ENCODE measurements at places on chromosomes 16 and 17.
A peak's percentile ranks its signal among the peaks of the same experiment; 100 is the strongest.

DNA sequence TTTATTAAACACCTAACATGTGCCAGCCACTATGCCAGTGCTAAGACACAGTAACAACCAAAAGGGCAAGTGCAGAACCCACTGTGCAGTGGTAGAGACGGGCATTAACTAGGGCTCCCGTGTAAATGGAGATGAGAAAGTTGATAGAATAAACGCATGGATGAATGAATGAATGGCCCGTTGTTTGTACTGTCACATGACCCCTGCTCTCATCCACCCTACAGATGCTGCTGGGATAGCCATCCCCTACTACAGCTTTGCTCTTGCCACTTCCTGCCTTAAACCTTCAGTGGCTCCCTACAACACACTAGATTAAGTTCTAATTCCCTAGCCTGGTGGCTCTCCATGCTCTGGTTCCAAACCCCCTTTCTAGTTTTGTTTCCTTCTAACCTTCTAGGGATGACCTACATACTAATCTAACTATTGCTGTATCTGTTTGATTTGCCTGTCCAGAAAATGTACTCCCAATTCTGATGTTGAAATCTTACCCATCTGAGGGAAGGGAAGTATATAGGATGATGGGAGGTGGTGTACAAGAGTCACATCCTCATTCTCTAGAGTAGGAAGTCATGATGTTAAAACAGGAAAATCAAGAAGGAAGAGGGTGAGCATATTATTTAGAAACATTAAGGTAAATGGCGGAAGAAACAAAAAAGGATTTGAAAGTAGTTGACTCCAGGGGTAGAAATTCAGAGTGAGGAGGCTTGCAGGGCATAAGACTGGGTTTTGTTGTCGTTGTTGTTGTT, 11.4 kb upstream of the TNRC6C start:
- no peak overlapping the region for H3K27ac ChIP-seq
- H3K4me3 ChIP-seq, result no peak overlapping the region

DNA sequence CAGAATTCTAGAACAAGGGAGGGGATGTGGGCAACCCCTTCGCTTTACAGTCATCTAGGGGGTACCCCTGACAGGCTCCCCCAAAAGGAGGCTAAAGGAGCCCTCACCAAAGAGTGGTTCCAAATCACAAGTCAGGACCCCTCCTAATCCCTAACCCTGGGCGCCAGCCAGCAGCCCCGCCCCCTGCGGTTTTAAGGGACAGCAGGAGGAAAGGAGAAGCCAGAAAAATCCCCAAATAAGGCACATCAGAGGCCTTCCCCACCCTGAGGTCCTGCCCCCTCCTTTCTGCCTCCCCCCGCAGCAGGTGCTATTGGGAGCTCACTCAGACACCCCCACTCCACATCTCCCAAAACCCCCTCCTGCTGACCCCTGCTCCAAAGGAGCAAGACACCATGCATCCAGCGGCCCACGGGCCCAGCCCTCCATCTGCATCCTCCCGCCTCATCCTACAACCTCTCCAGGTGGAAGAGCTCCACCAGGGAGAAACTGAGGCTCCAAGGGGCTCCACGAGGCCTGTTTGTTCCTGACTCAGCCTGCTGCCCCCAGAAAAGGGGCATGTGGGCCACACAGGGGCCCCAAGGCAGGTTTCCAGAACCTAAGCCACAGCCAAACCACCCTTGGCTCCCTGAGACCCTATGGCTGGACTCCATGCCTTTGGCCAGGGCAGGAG, 93.5 kb downstream of the GOSR1 start:
- no peak overlapping the region for H3K4me3 ChIP-seq
- no peaks in the 10 kb centered on the region for H3K4me1 ChIP-seq
- no peak for DNase-seq
- no peak overlapping the region for H3K27ac ChIP-seq
- no peaks in the 10 kb centered on the region for H3K36me3 ChIP-seq

DNA sequence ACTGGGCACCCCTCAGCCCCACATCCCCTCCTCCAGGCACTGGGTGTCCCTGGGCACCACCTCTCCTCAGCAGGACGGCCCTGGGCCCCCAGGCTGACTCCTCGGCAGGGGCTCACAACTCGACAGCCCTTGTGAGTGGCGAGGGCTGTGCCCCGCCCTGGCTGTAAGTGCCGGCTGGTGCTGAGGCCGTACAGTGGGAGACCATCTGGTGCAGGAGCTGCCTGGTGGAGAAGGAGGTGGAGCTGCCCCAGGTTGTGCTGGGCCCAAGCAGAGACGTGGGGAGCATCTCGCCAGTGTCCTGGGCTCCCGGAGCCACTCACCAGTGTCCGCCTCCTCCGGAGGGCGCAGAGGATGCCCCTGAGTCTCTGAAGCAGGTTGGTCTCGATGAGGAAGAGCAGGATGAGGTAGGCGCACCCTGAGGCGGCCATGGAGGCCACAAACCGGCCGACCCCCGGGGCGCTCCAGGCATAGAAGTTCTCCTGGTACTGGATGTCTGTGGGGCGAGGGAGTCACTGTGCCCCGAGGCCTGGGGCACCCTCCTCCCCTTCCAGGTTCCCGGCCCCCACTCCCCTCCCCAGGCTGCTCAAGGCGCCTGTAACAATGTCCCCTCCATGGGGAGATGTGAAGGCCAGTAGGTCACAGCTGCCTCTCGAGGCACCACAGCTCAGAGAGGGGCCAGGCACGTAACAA, 15.1 kb upstream of the RNPS1 start:
- H3K36me3 ChIP-seq, result no peaks in the 10 kb centered on the region
- no peak overlapping the region for H3K4me3 ChIP-seq
- no peaks in the 10 kb centered on the region for H3K4me1 ChIP-seq
- no peak overlapping the region for H3K27ac ChIP-seq

DNA sequence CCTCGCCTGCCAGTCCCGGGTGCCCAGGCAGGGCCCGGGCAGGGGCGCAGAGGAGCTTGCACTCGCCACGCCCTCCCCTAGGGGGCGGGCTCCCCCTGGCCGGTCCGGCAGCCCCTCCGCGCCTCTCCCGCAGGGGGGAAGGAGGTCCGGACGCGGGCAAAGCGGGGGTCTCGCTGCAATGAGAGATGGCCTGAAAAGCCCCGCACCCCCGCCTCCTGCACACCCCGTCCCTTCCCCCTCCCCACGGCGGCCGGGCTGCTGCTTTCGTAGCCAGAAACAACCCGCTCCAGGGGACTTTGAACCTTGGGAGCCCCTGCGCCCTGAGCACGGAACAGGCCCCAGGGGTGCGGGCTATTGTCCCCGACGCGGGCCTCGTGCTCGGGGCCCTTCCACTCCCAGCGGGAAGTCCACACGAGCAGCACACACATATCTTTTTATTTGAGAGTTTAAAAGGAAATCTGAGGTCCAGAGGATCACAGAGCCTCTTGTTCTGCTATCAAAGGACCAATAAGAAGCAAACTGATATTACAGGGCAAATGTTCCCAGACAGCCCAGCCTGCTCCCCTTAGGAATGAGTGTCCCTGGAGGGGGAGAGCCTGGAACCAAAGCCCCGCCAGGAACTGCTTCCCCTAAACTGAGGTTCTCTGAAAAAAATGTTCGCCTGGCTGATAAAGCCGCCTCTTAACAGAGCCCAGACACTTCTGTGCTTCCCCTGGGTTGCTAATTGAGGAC, 5.8 kb upstream of the CBX4 start:
- no peak overlapping the region for H3K4me3 ChIP-seq
- DNase-seq, result peak; percentile 65
- H3K27ac ChIP-seq, result no peak overlapping the region
- peaks cover 47% of the 10 kb centered on the region for H3K27me3 ChIP-seq

DNA sequence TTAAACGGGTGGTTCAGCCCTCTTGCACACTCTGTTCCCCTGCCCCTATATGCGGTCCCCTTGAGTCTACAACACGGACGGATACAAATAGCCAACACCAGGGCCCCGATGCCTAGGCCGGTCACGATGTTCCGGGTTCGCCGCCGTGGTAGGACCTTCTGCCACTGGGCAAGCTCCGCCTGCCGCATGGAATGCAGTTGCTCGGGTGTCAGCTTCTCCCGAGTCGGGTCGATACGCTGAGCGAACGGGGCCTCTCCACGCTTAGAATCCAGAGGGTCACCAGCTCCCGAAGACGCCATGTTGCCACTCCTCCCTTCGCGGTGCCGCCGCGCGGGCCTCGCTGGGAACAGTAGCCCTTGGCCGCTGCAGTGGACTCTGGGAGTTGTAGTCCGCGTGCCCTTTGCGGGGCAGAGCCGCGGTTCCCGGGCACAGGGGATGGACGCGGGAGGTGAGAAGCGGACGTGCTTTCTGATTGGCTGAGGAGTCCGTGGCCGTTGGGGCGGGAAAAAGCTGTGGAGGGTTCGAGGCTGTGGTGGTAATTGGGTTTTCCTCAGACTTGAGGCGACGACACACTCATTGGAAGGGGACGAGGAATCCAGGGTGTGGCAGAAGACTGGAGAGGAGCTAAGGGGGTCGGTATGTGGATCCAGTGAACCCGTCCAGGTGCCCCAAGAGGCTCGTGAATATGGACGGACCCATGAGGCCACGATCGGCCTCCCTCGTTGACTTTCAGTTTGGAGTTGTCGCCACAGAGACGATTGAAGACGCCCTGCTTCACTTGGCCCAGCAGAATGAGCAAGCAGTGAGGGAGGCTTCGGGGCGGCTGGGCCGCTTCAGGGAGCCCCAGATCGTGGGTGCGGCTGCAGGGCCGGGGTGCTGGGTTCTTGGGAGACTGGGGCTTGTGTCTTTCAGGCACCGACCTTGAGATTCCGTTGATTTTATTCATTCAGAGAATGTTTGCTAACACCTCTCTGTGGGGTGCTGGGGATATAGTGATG, at the start of the genes CNTD1 and COA3:
CNTD1 (plus strand) TSS at position 479 of the 998 bp plus-strand sequence; CDS start at position 686, 207 bp downstream.
COA3 (minus strand) TSS at position 322 of the 998 bp plus-strand sequence; CDS start at position 299, 23 bp downstream.
- peaks cover 18% of the 10 kb centered on the region for H3K4me1 ChIP-seq
- peaks cover 2% of the 10 kb centered on the region for H3K27me3 ChIP-seq
- peak within 1 kb of the TSS; percentile 70 for H3K27ac ChIP-seq
- peak; percentile 86 for DNase-seq

GRCh38 chr16:20729141-20729540, 12.5 kb downstream of the THUMPD1 start:
- H3K27me3 ChIP-seq, result no peaks in the 10 kb centered on the region
- H3K4me3 ChIP-seq, result no peak overlapping the region

- H3K27me3 ChIP-seq, result no peaks in the 10 kb centered on the region
- no peak for DNase-seq
- peaks cover 1% of the 10 kb centered on the region for H3K36me3 ChIP-seq
- H3K4me3 ChIP-seq, result no peak overlapping the region
- no peaks in the 10 kb centered on the region for H3K4me1 ChIP-seq
Measured at GRCh38 chr17:29959658-29960337, 18.4 kb downstream of the EFCAB5 start.

DNA sequence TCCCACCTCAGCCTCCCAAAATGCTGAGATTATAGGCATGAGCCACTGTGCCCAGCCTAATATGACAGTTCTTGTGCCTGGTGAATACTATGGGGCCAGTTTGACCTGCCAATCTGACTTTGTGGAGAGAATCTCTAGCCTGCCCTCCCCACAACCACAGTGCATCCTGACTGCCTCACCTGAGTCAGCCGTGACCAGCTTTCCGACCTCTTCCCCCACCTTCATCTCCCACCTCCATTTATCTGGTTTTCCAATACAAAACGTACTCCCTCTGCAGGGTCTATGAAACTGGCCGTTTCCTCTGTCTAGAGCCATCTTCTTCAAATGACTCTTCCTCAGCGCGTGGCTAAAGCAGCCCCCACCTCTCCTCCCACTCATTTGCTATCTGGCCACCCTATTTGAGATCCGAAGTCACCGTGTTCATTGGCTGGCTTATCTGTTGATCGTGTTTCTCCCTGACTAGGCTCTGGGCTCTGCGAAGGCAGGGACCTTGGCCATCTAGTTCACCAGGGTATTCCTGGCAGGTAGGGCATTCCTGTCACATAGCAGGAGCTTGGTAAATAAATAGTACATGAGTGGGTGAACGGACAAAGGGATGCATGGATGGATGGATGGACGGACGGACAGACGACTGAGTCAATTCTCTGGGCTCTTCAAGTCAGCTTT, 22.3 kb upstream of the PLLP start:
- no peak for DNase-seq
- no peak overlapping the region for H3K4me3 ChIP-seq
- H3K27me3 ChIP-seq, result peaks cover 2% of the 10 kb centered on the region
- peaks cover 17% of the 10 kb centered on the region for H3K4me1 ChIP-seq
- H3K36me3 ChIP-seq, result no peaks in the 10 kb centered on the region

DNA sequence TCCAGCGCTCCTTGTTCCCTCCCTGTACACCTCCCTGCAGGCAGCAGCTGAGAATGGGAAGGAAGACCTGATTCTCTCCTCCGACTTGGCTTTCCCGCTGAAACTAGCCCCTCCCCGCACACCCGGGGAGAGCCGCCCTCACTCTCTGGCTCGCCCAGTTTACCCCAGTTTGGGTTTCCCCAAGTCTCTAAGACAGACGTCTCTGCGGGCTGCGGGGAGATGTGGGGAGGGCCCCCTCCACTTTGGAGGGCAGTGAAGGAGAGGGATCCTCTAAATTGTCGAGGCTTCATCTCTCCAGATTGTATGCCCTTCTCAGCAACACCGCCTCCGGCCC, 797 bp downstream of the GRB7 start:
- H3K4me3 ChIP-seq, result peak overlapping the region; percentile 59
- H3K27me3 ChIP-seq, result peaks cover 12% of the 10 kb centered on the region
- H3K4me1 ChIP-seq, result peaks cover 21% of the 10 kb centered on the region
- H3K27ac ChIP-seq, result peak overlapping the region; percentile 60
- peak; percentile 74 for DNase-seq

DNA sequence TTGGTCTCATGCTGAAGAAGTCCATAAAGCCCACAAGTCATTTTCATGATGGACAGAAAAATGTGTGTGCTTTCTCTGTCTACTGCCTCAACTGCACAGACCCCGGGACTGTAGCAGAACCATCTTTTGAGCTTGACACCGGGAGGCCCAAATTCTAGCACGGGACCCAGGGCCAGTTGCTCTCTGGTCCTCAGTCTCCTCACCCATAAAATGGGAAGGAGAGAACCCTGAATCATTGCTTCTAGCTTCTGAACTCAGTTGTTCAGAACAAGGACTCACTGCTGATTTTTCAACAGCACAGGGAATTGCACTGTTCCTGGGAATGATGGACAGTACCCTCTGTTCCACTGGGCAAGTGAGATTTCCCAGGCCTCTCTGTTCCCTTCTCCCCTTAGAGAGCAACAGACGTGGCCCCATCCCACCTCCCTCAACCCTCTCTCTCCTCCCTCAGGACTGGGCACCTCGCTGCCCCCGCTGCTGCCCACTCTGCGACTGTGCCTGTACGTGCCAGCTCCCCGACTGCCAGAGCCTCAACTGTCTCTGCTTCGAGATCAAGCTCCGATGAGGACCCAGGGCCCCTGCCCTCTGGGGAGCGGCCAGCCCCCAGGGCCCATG, 2.2 kb upstream of the ALDOA start:
- no peak for DNase-seq
- peak overlapping the region; percentile 91 for H3K4me3 ChIP-seq
- peaks cover 36% of the 10 kb centered on the region for H3K36me3 ChIP-seq
- no peaks in the 10 kb centered on the region for H3K27me3 ChIP-seq
- H3K4me1 ChIP-seq, result peaks cover 30% of the 10 kb centered on the region

- H3K27ac ChIP-seq, result no peak overlapping the region
- H3K4me1 ChIP-seq, result peaks cover 12% of the 10 kb centered on the region
- no peak overlapping the region for H3K4me3 ChIP-seq
- H3K27me3 ChIP-seq, result peaks cover 12% of the 10 kb centered on the region
- H3K36me3 ChIP-seq, result no peaks in the 10 kb centered on the region
Measured at GRCh38 chr17:3043737-3044365, 19.6 kb downstream of the OR1D5 start.

- H3K27ac ChIP-seq, result no peak overlapping the region
- peaks cover 8% of the 10 kb centered on the region for H3K4me1 ChIP-seq
- no peaks in the 10 kb centered on the region for H3K36me3 ChIP-seq
Measured at GRCh38 chr16:3042376-3042775, 4.0 kb upstream of the MMP25 start.

- H3K27ac ChIP-seq, result no peak overlapping the region
- H3K27me3 ChIP-seq, result no peaks in the 10 kb centered on the region
- DNase-seq, result no peak
- no peaks in the 10 kb centered on the region for H3K36me3 ChIP-seq
- H3K4me3 ChIP-seq, result no peak overlapping the region
Measured at GRCh38 chr17:29167393-29168078, 12.7 kb downstream of the MYO18A start.

All from activated naive CD8-positive, alpha-beta T cell treated with anti-CD3 and anti-CD28 coated beads, Interleukin-2, amount 50 U/mL, for 24 hours (primary cell).